Activated T-helper 1 cell treated with anti-CD3 and anti-CD28 coated beads, Interleukin-12 subunit alpha, Interleukin-12 subunit beta, Interleukin-2, Interleukin-4 antibody, amounts not matched to agents 30 ng/mL and 10 ng/mL and 1 ng/mL, durations not matched to agents 14 hours and 24 hours and 36 hours (primary cell): ENCODE measurements at places on chromosomes 7 and 10.

GRCh38 chr10:79357180-79357579 is 9.9 kb downstream of the PPIF start:
- H3K4me3 ChIP-seq, result no peak overlapping the region
- no peak overlapping the region for H3K27ac ChIP-seq
- peaks cover 2% of the 10 kb centered on the region for H3K27me3 ChIP-seq
- peaks cover 42% of the 10 kb centered on the region for H3K36me3 ChIP-seq
- DNase-seq, result no peak

DNA sequence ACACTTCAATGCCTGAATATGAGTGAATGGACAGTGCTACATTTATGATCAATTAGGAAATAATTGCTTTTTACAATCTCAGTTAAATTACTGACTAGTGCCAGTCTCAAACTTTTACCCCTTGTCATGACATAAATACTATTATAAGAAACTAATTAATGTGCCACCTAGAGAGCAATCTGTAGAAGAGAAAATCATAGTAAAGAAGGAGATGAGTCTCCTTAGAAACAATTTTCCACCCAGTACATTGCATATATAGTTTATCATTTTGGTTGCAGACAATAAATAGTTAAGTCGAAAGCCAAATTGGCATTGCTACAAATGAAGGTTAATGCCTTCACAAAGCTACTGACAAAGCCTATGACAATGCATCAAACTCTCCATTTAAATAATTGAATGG is 68.6 kb downstream of the SLC13A1 start:
- H3K4me1 ChIP-seq, result no peaks in the 10 kb centered on the region
- H3K27me3 ChIP-seq, result no peaks in the 10 kb centered on the region
- no peaks in the 10 kb centered on the region for H3K36me3 ChIP-seq
- DNase-seq, result no peak

DNA sequence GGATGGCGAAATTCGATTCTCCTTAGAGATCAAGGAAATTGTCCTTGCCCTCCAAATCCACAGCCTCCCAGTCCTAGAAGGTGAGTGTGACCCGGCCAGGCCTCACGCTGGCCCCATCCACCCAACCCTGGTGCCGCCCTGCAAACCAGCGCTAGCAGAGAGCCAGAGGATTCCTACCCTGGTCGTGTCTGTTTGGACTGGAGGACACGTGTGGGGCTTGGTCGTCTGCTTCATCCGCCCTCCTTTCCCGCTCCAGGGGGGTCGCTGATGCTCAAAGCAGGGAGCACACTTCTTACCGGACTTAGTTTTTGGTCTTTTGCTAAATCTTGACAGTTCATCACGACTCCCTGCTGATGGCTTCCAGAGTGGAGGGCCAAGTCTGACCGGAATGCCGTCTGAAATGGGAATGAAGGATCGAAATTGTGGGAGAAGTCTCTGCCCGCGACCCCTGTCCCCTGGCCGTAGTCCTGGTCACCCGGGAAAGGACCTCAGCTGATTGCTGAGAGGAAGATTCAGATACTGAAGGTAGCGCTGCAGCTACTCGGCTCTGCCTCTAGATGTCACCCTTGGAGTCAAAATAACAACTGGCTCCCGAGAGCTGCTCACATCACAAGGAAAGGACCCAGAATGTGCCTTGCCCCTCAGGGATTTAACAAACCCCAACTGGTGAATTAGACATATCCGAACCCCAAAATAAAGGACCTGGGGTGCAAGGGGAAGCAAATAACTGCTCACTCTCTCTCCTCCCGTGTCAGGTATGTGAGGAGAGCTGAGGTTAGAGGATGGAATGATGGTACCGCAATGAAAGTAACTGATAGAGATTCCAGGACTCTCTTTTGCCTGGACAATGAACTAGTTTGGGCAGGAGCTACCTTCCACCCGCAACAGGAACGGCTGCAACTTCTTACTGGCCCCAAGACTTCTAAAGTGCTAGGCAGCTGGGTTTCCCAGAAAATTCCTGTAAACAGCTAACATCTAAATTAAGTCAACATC is 23.5 kb upstream of the ORC5 start:
- H3K27me3 ChIP-seq, result peaks cover 24% of the 10 kb centered on the region
- no peak overlapping the region for H3K27ac ChIP-seq
- no peaks in the 10 kb centered on the region for H3K36me3 ChIP-seq
- H3K4me3 ChIP-seq, result no peak overlapping the region
- peaks cover 5% of the 10 kb centered on the region for H3K4me1 ChIP-seq

DNA sequence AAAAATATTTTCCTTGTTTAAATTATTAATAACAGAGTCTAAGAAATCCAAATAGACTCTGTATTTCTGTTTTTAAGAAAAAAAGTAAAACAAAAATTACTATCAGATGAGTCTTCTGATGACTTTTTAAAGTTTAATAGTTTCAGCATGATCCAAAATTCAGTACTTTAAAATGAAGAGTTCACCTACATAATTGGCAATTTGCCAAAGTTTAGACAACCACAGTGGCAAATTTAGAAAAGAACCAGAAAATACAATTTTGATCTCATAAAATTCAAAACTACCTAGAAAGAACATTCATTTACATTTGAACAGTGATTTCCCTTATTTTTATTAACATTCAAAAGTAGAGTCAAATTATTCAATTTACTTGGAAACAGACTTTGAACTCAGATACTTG is 56.1 kb downstream of the AGMO start:
- no peak overlapping the region for H3K4me3 ChIP-seq
- no peak for DNase-seq
- no peak overlapping the region for H3K27ac ChIP-seq
- H3K4me1 ChIP-seq, result no peaks in the 10 kb centered on the region
- no peaks in the 10 kb centered on the region for H3K36me3 ChIP-seq
- no peaks in the 10 kb centered on the region for H3K27me3 ChIP-seq

GRCh38 chr10:126838316-126838715 is 66.9 kb upstream of the DOCK1 start:
- no peaks in the 10 kb centered on the region for H3K4me1 ChIP-seq
- H3K4me3 ChIP-seq, result no peak overlapping the region
- H3K27ac ChIP-seq, result no peak overlapping the region
- H3K27me3 ChIP-seq, result no peaks in the 10 kb centered on the region
- H3K36me3 ChIP-seq, result no peaks in the 10 kb centered on the region
- no peak for DNase-seq

DNA sequence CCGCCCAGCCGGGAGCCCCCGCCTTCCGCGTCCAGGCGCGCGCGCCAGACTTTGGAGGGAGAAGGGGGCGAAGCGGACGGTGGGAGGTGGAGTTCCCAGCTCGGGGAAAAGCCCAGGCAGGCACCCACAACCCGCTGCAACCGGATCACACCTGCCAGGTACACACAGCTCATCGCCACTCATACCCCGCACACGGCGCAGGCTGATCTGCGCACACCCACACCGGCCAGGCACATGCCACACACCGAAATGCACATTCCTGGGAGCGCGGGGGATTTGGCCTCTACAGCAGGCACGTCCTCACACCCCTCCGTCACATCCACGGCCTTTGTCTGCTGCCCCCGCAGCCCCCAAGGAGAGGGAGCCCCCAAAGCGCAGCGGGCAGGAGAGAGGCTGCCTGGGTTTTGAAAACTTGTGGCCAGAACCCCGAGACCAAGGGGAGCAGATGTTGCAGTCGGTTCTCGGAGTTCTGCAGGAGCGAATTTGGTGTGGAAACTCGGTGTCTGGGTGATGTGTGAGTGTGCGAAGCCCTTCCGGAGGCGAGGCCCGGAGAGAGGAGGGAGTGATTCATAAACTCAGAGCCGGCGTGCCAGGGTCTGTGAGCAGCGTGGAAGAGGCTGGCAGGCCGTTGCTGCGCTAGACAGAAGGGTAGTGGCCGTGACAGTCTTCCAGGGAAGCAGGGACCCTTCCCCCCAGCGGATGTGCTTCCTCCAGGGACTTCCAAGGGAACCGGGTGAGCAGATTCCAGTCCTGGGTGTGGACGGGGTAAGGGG is 734 bp downstream of the CHST3 start:
- DNase-seq, result no peak
- peak overlapping the region; percentile 69 for H3K4me3 ChIP-seq
- no peaks in the 10 kb centered on the region for H3K36me3 ChIP-seq
- peaks cover 55% of the 10 kb centered on the region for H3K27me3 ChIP-seq
- H3K4me1 ChIP-seq, result peaks cover 5% of the 10 kb centered on the region

GRCh38 chr7:31646942-31647341 is 40.1 kb upstream of the PPP1R17 start:
- no peak overlapping the region for H3K4me3 ChIP-seq
- H3K27me3 ChIP-seq, result no peaks in the 10 kb centered on the region
- H3K4me1 ChIP-seq, result no peaks in the 10 kb centered on the region
- H3K27ac ChIP-seq, result no peak overlapping the region
- H3K36me3 ChIP-seq, result no peaks in the 10 kb centered on the region

DNA sequence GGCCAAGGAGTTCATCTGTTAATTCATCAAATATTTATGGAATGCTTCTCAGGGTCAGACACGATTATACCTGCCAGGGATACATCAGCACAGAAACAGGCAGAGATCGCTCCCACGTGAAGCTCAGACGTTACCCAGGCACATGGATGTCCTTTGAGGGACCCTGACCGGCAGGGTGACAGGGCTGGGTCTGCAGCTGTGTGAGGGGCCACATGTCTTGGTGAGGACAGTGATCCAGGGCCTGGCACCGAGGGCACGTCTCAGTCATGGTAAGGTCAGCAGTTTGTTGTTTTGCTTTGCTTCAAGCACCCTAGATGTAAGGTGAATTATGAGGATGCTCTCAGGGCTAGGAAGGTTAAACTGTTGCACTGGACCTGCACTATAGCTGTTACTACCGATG is 227.9 kb downstream of the WDR37 start:
- no peaks in the 10 kb centered on the region for H3K36me3 ChIP-seq
- no peak overlapping the region for H3K27ac ChIP-seq
- H3K4me1 ChIP-seq, result no peaks in the 10 kb centered on the region
- H3K4me3 ChIP-seq, result no peak overlapping the region
- H3K27me3 ChIP-seq, result peaks cover 5% of the 10 kb centered on the region

GRCh38 chr7:44643206-44643605 is 36.8 kb downstream of the OGDH start:
- H3K4me1 ChIP-seq, result peaks cover 50% of the 10 kb centered on the region
- no peak overlapping the region for H3K4me3 ChIP-seq
- no peaks in the 10 kb centered on the region for H3K27me3 ChIP-seq
- no peak for DNase-seq
- peaks cover 26% of the 10 kb centered on the region for H3K36me3 ChIP-seq
- no peak overlapping the region for H3K27ac ChIP-seq

- no peaks in the 10 kb centered on the region for H3K36me3 ChIP-seq
- no peak overlapping the region for H3K4me3 ChIP-seq
- H3K27me3 ChIP-seq, result peaks cover 16% of the 10 kb centered on the region
- peaks cover 5% of the 10 kb centered on the region for H3K4me1 ChIP-seq
- H3K27ac ChIP-seq, result no peak overlapping the region
Observed at GRCh38 chr7:4854916-4855315, 6.9 kb downstream of the PAPOLB start.

DNA sequence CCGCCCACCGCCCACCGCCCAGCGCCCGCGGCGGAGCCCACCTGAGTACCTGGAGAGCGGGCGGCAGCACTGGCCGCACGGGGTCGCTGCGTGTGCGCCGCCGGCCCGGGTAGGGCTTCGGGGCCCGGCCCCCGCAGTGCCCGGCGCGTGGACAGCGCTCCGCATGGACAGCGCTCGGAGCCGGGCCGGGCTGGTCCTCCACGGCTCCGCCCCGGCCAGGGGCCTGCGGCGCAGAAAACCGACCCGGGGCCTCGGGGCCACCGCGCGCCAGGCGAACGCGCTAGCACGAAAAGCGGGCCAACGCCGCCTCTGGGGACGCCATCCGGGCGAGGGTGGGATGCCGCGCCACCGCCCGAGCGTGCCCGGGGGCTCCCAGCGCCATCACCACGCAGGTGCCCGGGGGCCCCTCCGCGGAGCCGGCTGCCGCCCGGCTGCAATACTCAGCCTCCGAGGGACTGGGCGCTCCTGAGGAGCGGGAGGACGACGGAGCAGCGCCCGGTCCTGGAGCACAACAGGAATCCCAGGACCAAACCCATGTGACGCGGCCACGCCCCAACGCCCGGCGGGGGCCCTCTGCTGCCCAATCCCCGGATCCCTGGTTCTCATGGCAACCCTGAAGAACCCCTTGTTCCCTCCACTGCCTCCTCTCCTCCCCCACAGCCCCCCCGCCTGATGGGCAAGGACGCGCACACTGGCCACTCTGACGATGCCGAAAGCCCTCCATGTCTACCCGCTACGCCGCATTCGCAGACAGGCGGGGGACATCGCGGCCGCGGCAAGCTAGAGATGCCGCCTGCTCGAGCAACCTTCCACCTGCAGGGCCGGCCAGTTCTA is at the start of gene GRB10:
TSS of gene GRB10 (minus strand) at position 522 of the 834 bp plus-strand sequence. CDS start 50,574 bp downstream, outside the sequence.
- peaks cover 20% of the 10 kb centered on the region for H3K4me1 ChIP-seq
- DNase-seq, result no peak
- peaks cover 47% of the 10 kb centered on the region for H3K27me3 ChIP-seq
- H3K4me3 ChIP-seq, result peak within 1 kb of the TSS; percentile 56
